Muscle of arm (tissue), 14 donors: ENCODE measurements at places on chromosomes 7 and 10. TPM values are rescaled to one million over a fixed set of nuclear protein-coding genes. Genes with fewer than 3 reads are reported as not detected.

- no peak for DNase-seq
Measured at GRCh38 chr10:107340326-107340725, 175.8 kb upstream of the SORCS1 start.

DNA sequence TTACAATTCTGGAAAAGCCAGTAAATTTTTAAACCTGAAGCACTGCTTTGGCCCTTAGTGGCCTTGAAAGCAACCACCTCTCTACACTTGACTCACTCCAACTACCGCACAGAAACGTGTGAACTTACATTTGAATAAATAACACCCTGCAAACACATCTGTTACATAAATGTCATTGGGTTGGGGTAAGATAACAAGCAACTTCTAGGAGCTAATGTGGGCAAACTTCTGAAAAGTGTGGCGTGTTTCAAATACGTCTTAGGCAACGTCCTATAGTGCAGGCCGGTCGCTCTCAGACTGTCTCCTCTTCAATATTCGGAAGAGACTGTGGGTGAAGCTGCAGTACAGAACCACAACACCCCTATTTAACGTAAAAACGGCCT lies 474 bp downstream of the ORC5 start:
- peak; percentile 10 for DNase-seq

DNA sequence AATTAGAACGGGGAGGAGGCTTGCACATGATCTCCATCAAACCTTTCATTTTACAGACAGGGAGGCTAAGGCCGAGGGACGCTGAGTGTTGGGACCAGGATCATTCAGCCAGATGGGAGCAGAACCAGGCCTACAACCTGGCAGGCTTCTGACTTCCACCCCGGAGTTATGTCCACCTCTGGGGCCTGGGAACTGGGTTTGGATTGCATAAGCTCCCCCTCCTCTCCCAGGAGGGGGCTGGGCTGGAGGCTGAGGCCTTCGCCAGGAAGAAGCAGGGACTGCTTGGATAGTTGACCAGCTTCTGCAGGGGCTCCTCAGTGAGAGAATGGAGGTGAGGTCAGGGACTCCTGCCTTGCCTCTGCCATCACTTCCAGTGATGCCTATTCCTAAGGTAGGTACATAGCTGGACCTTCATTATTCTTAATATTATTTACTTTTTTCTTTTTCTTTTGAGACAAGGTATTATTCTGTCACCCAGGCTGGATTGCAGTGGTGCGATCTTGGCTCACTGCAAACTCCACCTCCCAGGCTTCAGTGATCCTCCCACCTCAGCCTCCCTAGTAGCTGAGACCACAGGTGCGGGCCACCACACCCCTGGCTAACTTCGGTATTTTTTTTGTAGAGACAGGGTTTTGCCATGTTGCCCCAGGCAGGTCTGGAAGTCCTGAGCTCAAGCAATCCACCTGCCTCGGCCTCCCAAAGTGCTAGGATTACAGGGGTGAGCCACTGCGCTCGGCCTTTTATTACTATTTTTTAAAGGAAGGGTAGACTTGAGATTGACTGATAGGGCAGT lies 1.3 kb downstream of the SNX10 start:
- DNase-seq, result no peak

DNA sequence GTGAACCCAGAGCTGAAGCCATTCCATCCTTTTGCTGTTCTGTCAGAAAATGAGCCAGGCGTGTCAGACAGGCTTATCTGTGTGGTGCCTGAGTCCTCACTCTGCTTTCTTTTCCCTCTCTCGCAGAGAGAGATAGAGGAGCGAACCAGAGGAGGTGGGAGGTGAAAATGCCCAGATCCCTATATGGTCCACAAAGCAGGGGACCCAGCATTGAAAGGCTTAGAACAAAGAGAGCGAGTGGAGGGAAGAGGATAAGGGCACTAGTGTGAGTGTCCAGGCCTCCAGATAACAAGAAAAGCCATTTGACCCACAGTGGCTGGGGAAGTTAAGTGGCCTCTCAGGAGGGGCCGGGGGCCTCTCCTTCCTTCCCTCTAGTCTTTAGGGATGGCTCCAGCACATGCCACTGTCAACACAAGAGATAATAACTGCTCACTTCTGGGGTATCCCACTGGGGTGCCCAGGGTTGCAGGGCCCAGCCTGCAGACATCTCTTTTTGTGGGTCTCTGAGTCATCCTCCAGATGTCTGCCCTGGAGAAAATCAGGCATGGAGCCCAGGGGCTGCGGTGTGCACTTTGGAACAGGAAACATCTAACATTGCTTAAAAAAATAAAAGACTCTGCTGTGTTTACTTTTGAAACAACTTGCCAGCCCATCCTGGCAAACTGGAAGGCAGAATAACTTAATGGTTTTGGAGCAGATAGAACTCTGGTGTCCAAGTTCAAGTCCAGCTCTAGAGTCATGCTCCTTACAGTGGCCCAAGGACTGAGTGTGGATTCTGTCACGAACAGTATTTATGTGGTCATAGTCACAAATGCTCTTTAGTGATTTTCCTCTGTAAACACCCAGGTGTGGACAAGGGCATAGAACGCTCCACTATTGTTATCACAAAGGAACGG lies 189.5 kb downstream of the CXCL12 start:
- no peak for DNase-seq

GRCh38 chr10:1117651-1118050 lies 61.5 kb downstream of the WDR37 start:
- DNase-seq, result no peak

DNA sequence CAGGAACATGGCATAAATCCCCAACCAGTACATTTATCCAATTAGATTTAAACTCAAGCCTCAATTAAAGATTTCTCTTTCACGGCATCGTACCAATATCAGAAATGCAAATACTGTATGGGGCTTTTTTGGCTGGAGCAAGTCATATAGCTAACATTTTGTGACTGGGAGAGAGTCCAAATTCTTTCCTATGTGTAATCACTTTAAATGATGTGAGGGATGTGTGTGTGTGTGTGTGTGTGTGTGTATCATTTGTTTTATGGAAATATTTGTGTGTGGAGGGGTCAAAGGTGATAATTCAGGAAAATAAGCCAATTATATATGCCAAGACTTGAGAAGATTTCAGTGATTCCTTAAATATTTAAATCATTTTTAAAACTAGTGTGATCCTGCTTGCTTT lies 196.6 kb downstream of the TRIL start:
- peak; percentile 64 for DNase-seq

Gene DOCK4
- polyA plus RNA-seq, result 10.6 TPM

DNA sequence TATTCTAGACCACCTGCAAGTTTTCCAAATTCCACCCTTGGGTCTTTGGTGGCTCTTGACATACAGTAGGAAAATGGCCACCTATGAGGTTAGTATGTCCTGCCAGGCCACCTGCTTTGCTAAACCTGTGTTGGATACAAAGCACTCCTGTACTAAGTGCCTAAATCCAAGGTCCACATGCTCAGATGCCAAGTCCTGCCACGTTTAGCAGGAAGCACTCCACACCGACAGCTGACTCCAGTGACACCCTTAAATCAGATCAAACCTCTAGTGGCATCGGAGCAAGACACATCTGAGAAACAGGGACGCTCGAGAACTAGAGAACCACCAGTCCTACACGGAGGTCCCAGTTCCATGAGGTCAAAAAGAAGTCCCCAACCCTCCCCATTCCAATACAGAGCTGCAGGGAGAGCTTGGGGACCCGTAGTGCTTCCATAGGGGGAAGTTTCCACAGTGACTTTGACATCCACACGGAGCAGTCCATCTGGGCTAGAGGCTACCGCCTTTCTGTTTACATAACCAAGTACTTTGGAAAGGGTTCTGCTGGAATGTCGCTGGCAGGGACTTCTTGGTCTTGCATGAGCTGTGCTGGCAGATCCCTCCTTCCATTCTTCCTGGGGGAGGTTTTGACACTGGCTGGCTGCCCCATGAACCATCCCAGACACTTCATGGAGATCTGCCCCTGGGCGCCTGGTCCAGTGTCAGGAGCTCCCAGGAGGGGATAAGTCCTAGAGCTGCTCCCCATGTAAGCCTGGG lies 290.6 kb downstream of the PRPF18 start:
- DNase-seq, result no peak

Gene TAS2R41
- polyA plus RNA-seq, result not detected

DNA sequence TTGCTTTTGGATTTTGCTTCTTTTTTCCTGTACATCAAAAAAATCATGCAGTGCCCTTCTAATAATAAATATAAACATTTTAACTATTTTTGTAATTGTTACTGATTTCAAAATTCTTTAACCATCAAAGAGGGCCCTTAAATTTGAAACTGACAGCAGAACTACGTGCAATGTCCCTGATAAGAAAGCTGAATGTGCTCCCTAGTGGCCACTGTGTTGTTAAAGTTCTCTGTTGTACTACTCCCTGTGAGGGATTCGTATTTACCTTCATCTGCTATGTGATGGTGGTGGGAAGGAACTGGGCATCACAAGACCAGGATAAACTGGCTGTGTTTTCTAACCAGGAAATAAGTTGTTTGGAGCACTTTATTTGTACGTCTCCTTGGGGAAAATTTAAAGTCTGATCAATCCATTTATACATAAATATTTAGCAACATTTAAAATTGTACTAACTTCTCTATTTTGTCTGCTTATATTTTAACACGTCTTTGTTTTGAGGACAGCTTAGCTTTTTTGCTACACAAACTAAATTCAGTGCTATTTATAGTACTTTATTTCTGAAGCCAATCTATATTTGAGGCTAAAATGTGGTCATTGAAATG lies 322.4 kb downstream of the HGF start:
- peak; percentile 32 for DNase-seq

DNA sequence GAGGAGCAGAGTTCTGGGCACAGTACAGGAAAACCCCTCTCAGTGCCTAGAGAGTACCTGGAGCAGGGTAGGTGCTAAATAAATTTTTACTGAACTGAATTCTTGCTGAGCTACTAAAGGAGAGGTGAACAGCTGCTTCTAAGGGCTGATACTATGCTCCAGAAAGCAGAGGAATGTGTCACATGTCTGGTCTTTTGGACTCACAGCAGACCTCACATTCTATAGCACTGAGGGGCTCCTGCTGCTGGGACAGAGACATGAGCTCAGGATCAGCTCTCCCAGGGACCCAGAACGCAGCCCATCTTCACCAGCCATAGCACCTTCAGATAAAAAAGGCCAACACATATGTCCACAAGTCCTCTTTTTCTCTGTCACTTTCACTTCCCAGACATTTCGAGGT lies 133.0 kb upstream of the KLF14 start:
- no peak for DNase-seq

Gene SPDYE8
- 0.25 TPM for polyA plus RNA-seq

Gene MMP21
- not detected for polyA plus RNA-seq

Gene EGR2
- polyA plus RNA-seq, result not detected

DNA sequence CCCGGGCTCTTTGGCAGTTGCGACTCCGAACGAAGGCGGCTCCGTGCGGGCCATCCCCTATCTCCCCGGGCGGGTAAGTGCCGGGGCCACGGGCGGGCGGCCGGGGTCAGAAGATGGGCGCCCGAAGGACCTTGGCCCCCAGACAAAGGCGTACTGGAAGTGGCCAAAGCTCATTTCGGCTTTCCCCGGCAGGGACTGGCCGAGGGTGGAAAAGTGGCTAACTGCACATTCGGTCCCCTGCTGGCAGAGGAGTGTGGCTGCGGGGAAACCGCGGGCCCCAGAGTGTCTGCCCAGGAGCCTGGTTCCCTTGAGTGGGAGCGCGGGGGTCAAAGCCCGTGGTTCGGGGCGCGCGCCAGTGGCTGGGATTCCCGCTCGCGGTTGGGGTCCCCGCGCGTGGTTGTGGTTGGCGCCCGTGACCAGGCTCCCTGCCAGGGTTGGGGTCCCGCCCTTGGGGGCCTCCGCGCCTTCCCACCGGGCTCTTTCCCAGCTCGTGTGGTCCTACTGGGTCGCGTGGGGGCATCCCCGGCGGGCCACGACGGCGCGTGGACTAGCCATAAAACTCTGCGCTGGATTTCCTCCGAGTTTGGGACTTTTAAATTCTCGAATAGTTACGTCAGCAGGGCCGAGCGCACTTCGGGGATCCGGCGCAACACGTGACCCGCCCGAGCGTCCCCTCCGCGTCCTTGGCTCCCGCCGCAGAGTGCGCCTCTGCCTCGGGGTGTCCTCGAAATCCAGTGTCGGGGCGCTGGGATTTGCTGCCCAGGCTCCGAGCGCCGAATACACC lies 124.4 kb downstream of the TACC2 start:
- DNase-seq, result peak; percentile 82

DNA sequence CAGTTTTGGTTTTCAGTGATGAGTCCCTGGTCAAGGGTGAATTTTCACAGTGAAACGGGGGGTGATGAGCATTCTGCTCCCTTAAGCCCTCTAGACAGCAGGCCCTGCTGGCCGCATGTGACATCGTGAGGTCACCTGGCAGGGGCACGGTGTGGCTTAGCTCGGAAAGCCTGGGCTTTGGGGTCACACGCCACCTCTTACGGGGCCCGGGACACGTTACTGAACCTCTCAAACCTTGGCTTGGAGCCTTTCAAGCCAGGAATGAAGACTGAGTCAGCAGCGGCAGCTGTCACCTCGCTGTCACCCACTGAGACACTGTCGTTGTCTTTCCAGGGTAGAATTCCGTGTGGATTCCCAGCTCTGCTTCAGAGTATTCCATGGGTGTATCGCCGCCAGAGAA lies 4.1 kb downstream of the GET4 start:
- no peak for DNase-seq

DNA sequence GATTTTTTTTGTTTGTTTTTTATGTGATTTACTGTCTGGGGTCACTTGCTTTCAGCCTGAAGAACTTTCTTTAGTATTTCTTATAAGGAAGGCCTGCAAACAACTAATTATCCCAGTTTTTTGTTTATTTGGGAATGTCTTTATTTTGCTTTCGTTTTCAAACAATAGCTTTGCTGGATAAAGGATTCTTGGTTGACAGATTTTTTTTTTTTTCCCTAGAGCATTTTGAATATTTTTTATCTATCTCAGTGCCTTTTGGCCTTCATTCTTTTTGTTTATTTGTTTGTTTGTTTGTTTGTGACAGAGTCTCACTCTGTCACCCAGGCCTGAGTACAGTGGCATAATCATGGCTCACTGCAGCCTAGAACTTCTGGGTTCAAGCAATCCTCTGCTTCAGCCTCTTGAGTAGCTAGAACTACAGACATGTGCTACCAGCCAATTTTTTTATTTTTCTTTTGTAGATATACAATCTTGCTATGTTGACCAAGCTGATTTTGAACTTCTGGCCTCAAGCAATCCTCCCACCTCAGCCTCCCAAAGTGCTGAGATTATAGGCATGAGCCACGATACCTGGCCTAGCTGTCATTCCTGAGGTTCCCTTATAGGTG lies 46.3 kb upstream of the FZD9 start:
- DNase-seq, result no peak

GRCh38 chr7:44100458-44101302 lies 3.5 kb upstream of the AEBP1 start:
- DNase-seq, result no peak

Gene FXYD4
- polyA plus RNA-seq, result 0.93 TPM

- DNase-seq, result no peak
Measured at GRCh38 chr7:129680400-129680799, 68.9 kb downstream of the NRF1 start.

Gene CRCP
- polyA plus RNA-seq, result 38.5 TPM

Gene CDCA7L
- polyA plus RNA-seq, result 22.3 TPM

Gene SKIDA1
- 2.4 TPM for polyA plus RNA-seq

Gene C10orf53
- 0.08 TPM for polyA plus RNA-seq

Gene MCMBP
- 58.1 TPM for polyA plus RNA-seq
